ENCODE measurements at places on chromosomes 13 and 19.

DNA sequence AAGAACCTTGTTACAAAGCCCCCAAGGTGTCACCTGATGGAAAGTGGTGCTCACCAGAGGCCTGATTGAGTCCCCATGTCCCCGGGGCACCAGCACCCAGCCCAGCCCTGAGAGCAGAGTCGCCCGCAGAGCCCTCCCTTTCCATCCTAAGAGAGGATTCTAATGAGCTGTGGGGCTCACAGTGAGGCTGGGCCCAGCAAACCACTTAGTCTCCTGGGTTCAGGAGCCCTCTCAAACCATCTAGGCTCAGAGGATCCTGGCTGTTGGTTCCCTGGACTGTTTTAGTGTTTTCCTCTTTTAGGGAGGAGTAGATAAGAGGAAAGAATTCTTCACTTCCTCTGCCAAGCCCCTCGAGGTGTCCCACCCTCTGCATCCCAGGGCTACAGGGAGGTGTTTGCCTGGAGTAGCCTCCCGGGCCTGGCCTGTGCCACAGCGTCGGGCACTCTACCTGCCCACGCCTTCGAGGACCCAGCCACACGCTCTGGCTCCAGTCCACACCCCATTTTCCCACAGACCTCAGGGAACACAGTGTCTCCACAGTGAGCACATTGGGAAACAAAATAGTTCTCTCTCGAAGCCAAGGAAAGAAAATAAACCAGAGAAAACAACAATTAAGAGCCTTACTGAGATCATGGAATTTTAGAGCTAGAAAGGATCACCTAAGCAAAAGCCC is 34.4 kb downstream of the DHRS12 start:
- no peak for DNase-seq

GRCh38 chr19:46410205-46411087 is 2.9 kb downstream of the CCDC8 start:
- no peak for DNase-seq

- DNase-seq: no peak
Measured at GRCh38 chr19:50209131-50209530, 5.7 kb downstream of the MYH14 start.

DNA sequence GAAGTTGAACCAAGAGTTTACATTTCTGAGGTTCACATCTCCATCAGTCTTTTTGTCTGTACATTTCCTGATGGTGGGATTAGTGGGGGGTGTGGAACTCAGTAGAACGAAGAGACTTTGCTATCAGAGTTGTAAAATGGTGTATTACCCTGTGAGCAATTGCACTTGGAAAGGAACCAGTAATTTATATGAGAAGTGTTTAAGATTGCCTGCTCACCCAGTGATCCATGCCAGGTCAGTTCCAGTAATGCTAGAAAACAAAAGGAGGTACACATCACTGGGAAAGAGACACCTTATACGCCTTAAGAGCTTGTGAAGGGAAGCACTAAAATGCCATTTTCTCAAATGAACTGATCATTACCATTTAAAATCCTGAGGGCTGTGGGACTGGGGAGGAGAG is 7.5 kb upstream of the DACH1 start:
- DNase-seq: no peak

DNA sequence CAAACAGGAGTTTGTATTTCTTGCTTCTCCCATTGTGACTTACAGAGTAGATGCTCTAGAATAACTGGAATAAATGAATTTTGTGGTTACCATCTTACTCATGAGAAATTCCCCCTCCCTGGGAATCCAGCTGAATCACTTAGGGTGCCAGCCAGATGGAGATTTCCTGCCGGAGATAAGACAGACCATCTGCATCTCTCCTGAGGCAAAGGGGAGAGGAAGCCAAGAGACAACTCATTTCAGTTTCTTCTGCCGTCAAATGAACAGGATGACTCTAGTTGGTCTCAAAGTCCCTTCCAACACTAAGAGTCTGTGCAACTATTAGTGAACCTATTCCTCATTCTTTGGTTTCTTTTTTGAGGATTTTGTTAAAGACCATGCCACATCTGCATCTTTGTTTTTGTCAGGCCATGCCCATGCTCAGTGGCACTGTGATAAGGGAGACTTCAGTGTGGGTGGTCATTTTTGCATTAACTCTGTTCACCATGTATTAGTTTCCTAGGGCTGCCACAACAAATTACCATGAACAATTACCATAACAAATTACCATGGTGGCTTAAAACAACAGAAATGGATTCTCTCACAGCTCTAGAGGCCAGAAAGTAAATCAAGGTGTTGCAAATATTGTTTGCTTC is 112.8 kb downstream of the NDFIP2 start:
- no peak for DNase-seq

DNA sequence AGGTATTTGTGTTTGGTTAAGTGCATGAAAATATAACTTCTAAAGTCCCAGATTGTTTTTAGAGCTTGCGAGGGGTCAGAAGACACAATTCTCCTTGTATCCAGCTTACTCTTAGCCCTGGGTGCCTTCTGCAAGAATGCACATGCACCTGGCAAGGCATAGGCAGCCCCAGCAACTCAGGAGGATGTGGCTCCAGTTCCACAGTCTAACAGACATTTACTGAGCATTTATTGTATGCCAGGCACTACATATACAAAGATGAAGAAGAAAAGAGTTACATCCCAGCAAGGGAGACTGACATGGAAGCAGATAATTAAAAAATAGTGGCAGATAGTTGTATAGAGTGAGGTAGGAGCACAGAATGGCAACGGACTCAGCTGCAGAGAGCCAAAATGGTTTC is 101.1 kb upstream of the FRY start:
- DNase-seq: no peak

- DNase-seq: no peak
Measured at GRCh38 chr13:24650161-24650560, 30.0 kb upstream of the ATP12A start.

- no peak for DNase-seq
Measured at GRCh38 chr13:39565036-39565949, 37.7 kb downstream of the LHFPL6 start.

DNA sequence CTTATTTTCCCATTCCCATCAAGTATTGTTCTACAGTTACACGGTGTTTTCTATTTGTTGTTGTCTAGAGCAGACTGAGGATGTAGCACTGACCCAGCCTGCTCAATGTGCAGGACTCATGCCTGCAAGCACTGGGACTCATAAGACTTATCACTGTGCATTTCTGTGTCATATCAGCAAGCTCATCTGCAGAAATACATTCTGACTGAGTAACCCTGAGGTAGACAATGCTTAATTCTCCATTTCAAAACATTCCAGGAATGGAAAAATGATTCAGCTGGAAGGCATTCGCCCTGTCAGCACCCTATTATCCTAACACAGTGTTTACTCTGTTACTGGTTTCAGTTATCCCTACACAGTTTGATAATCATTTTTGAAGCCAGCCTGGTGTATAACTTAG is 2506.4 kb downstream of the PCDH9 start:
- no peak for DNase-seq

DNA sequence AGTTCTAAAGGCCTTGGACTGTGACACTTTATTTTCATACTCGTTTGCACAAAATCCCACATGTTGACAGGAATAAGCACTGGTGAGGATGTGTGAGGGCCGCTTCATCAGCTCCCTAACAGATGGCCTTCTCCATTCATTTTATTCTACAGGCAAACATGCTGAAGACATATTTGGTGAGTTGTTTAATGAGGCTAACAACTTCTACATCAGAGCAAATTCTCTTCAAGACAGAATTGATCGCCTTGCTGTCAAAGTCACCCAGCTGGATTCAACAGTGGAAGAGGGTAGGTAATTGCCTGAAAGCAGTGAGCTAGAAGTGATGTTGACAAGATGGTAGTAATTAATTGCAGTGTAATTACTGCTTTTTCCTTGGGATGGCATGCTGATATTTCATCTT is 95.7 kb downstream of the GPR12 start:
- no peak for DNase-seq
